ENCODE measurements at places on chromosomes 6 and 20. TPM values are rescaled to one million over a fixed set of nuclear protein-coding genes. Genes with fewer than 3 reads are reported as not detected.
A peak's percentile ranks its signal among the peaks of the same experiment; 100 is the strongest.

DNA sequence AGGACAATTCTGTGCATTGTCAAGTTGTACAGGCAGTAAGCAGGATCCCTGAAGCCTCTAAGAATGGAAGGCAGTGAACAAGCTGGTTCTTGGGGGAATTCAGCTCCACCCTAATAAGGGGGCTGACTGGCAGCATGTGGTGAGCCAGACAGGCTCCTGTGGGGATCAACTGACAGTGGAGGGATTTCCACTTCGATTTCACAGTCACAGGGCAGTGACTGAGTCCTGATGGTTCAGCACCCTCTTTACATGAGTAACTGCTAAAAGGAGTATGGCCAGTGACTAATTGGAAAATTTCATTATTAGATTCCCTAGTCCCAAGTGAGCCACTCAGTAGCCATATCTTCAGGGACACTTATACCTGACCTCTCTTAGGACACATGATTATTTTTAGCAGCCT lies 78.4 kb downstream of the NDUFAF5 start:
- H3K4me1 ChIP-seq: no peaks in the 10 kb centered on the region
- H3K36me3 ChIP-seq: no peaks in the 10 kb centered on the region
- H3K4me3 ChIP-seq: no peak overlapping the region
- no peaks in the 10 kb centered on the region for H3K27me3 ChIP-seq
- peak; percentile 11 for DNase-seq

- peaks cover 10% of the 10 kb centered on the region for H3K27me3 ChIP-seq
- DNase-seq: no peak
- H3K4me3 ChIP-seq: no peak overlapping the region
- no peaks in the 10 kb centered on the region for H3K36me3 ChIP-seq
These were observed 47.3 kb downstream of the ATP9A start for GRCh38 chr20:51720854-51721253.

GRCh38 chr6:168725802-168726201 lies 284.8 kb downstream of the SMOC2 start:
- H3K4me3 ChIP-seq: no peak overlapping the region
- no peak overlapping the region for H3K27ac ChIP-seq
- no peak for DNase-seq
- peaks cover 6% of the 10 kb centered on the region for H3K27me3 ChIP-seq

The ZBTB22 gene
- 7.1 TPM for total RNA-seq
